ENCODE measurements at places on chromosomes 2 and 18.

DNA sequence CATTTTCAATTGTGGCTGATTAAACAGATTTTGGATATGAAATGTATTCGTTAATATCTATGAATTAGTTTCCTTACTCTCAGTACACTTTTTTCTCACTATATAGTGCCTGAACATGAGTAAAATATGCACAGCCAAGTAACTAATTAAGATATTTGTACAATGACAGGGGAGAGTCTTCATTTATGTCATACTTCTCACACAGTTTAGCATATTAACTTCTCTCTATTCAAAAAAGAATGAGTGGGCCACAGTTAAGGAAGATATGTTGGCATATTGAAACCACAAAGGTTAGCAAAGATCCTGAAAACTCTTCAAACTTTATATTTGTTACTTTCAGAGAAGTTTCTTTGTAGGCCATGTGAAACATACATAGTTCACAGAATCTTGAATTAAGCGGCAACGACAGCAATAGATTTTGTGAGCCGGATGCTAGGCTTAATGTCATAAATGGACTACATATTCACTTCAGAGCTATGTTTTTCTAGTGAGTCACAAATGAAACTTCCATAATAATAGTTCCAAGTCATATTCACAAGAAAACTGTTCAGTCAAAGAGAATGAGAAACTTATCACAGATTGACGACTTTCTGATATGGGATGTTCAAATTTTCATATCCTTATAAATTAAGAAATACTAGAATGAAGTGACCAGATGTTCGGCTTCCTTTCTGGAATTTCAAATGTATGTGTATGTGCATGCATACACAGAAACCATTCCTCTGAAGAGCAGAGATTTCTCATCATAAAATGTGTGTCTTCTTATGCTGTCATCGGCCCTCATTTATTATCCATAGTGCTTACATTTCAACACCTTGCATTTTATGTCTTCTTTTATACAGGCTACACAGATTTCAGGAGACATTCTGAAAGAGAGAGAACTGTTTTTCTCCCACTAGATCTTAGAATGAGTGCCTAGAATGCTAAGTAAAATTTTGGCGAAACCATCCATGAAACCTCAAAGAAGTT is 584.0 kb downstream of the SATB2 start:
- no peak for DNase-seq

DNA sequence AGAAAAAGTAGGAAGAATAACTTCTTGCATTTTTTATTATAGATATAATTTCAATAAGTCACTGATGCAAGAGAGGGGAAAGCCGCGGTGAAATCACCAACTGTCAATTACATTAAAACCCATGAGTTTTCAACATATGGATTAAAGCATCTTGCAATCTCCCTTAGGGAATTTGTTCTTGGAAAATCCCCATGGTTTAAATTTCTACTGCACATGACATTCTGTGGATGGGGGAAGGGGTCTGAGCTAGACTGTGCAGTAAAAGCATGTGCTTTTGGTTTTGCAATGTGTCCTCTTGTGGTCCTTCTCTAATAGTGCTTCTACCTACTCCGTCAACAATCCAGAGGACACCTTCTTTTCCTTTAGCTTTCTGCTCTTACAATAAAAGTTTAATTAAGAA is 894.0 kb downstream of the DCDC2C start:
- no peak for DNase-seq

DNA sequence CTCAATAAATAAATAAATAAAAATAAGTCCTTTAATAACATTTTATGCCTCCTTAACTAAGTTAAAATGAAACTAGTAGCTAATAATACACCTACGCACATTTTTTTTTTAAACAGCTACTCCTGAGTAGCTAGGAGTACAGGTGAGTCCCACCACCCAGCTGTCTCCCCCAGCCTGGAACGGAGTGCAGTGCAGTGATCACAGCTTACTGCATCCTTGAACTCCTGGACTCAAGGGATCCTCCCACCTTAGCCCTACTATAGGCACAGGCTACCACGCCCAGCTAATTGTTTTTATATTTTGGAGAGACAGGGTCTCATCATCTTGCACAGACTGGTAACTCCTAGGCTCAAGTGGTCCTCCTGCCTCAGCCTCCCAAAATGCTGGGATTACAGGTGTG is 28.4 kb downstream of the YWHAQ start:
- DNase-seq, result no peak

- no peak for DNase-seq
These were observed 463.6 kb upstream of the REG3G start for GRCh38 chr2:78561876-78562275.

DNA sequence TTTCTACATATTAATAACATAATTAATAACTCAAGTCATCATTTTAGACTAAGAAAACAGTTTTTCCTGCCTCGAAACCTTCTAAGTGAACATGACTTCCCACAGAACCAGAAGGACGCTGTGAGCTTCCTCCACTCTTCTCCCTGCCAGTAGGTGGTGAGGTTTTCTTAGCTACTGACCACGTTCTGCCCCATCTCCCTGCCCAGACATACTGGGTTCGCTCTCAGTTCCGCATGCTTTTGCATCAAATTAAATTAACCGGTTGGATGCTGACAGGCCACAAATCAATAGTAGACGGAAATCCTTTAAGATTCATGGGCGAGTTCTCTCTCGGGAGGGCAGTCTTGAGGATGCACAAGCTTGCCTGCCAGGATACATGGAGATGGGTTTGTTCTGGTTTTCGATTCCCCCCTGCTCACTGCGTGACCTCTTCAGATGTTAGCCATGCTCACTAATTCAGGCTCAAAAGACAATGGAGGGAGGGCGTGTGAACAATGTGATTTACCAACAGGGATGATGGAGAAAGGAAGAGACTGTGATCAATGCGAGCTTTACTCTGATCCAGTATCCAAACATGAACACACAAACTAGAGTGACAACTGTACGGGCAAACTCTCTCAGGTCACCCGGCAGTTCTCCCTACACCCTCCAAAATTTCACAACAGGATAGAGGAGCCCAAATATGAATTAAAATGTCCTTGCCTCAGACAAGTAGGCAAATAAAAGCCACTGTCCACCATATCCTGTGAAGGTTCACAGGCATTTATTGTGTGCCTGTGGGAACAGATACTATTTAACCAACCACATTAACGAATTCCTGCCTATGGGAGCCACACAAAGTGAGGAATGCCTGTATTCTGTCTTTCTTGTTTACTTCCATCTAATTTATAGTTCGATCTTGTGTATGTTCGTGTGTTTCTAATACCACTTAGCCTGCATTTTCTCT is 375.7 kb downstream of the EIPR1 start:
- no peak for DNase-seq

GRCh38 chr18:59466980-59467379 is 107.9 kb upstream of the LMAN1 start:
- DNase-seq, result no peak

GRCh38 chr18:9103376-9103873 is 926 bp downstream of the NDUFV2 start:
- no peak for DNase-seq

DNA sequence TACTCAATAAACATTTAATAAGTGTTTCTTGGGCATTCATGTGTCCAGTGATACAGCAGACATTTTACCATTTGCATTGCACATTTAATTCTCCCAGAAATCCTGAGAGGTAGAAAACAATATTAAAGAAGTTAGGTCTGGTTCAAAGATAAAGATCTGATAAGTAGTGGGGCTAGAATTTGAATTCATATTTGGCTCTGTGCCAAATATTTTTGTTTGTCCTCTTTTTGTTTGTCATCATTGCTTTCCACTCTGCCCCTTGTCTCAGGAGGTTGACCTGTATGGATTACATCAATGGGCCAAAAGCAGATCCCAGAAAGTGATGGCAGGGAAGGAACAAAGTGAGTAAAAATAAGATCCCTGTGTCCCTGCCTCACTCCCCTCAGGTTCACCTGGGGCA is 441.9 kb upstream of the PKDCC start:
- no peak for DNase-seq

GRCh38 chr18:50315100-50315871 is 27.8 kb upstream of the CXXC1 start:
- DNase-seq, result peak; percentile 19

DNA sequence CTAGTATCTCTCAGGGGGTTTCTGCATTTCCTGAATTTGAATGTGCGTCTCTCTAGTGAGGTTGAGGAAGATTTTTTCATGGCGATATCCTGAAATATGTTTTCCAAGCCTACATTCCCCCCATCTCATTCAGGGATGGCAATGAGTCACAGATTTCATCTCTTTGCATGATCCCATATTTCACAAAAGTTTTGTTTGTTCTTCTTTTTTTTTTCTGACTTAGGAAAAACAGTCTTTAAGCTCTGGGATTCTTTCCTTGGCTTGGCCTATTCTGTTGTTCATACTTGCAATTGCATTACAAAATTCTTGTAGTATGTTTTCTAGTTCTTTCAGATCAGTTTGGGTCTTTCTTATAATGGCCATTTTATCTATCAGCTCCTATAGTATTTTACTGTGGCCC is 136.5 kb downstream of the DSEL start:
- no peak for DNase-seq

GRCh38 chr2:150878356-150878755 is 383.3 kb downstream of the RBM43 start:
- DNase-seq, result no peak

DNA sequence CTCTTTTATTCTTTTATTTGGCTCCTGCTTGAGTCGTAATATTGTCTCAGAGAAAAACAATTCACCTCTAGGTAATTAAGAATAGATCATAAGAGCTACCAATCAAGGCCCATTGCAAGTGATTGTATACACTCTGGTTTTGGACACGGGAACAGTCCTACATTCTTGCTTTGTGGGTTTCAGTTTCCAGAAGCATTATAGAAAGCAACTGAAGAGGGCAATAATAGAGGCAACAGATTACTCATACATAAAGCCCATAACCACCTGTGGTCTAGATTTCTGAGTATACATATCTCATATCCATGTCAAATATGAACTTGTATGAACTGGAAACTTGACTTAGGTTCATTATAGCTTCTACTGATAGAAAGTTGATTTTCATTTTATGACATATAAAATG is 65.4 kb downstream of the DIS3L2 start:
- peak; percentile 7 for DNase-seq

GRCh38 chr2:130829015-130829414 is 7.7 kb upstream of the ARHGEF4 start:
- DNase-seq, result no peak
